ENCODE measurements at places on chromosomes 2 and 18.

GRCh38 chr2:111994042-111994441 is 61.0 kb upstream of the TMEM87B start:
- no peak overlapping the region for H3K27ac ChIP-seq
- no peak overlapping the region for H3K4me3 ChIP-seq
- peaks cover 53% of the 10 kb centered on the region for H3K36me3 ChIP-seq
- no peaks in the 10 kb centered on the region for H3K4me1 ChIP-seq
- no peak for DNase-seq

- peaks cover 37% of the 10 kb centered on the region for H3K4me1 ChIP-seq
- H3K27me3 ChIP-seq: no peaks in the 10 kb centered on the region
- peak; percentile 17 for DNase-seq
- no peak overlapping the region for H3K4me3 ChIP-seq
- H3K36me3 ChIP-seq: no peaks in the 10 kb centered on the region
Measured at GRCh38 chr2:30686000-30686399, 121.2 kb downstream of the CAPN13 start.

DNA sequence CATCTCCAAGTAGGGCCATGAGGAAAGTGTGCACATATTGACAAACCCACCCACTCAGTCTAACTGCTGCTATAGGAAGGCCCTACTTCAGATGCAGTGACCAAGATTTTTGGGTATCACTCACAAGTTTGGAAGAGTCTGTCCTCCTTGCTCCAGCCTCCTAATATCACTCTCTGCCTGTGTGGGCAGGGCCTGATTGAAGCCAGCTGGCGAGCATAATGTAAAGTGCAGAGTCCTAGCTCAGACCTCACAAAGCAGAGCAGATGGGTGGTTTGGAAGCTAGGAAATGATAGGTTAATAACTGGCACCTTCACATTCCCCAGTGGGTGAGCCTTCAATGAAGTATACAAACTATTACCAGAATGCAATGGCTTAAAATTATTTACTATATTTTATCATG is 11.2 kb upstream of the SULT1C3 start:
- H3K36me3 ChIP-seq: no peaks in the 10 kb centered on the region

GRCh38 chr2:108866041-108866440 is 79.5 kb downstream of the CCDC138 start:
- no peak overlapping the region for H3K4me3 ChIP-seq
- H3K27ac ChIP-seq: no peak overlapping the region
- no peaks in the 10 kb centered on the region for H3K36me3 ChIP-seq
- no peaks in the 10 kb centered on the region for H3K4me1 ChIP-seq

DNA sequence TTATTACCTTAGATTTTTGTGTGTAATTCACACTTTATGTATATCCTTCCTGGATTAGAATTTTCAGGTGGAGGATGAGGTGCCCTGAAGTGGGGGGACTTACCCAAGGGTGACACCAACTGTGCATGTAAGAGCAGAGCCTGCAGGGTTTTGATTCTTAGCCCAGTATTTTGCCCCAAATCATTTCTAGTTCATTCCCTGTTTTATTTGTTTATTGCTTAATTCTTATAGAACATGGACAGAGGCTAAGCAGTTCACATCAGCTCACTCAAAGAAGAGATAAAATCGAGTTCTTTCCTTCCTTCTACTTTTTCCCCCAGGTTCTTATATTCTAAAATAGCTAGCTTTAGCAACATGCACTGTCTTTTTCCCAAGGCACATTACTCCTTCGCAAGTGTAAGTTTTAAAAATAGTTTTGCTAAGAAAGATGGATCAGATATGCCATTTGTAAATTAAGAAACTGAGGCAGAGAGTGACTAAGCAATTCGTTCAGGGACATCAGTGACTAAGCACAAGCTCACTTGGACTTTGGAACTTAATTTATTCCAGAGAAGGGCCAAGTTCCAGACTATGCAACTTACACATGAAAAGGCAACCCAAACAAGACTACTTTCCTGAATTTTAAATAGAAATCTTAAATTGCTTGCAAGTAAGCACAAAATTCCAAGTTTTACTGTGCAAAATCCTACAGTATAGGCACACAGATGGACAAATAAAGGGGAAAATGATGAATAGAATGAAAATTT is 427.9 kb upstream of the POU3F3 start:
- H3K4me3 ChIP-seq: no peak overlapping the region
- no peaks in the 10 kb centered on the region for H3K27me3 ChIP-seq
- H3K36me3 ChIP-seq: no peaks in the 10 kb centered on the region

- no peak for DNase-seq
- H3K4me3 ChIP-seq: no peak overlapping the region
- H3K36me3 ChIP-seq: no peaks in the 10 kb centered on the region
- H3K27ac ChIP-seq: no peak overlapping the region
- no peaks in the 10 kb centered on the region for H3K27me3 ChIP-seq
Measured at GRCh38 chr2:9665898-9666297, 35.1 kb upstream of the YWHAQ start.

DNA sequence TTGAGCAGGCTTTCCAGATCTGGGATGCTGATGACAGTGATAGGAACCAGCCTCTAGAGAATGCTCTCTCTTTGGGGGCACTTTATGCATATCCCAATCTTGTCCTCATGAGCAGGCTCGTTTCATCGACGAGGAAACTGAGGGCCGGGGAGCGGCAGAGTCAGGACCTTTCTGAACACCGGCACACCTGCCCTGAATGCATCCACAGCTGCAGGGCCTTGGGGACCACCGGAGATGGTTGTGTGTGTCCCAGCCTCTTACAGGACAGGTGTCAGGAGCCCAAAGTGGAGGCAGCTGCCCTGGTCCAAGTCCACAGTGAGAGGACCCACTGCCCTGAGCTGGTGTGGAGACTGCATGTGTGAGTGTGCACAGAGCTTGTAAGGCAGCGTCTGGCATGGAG is 47.6 kb upstream of the FAHD2A start:
- no peaks in the 10 kb centered on the region for H3K27me3 ChIP-seq
- H3K27ac ChIP-seq: no peak overlapping the region
- H3K36me3 ChIP-seq: no peaks in the 10 kb centered on the region
- DNase-seq: peak; percentile 32

DNA sequence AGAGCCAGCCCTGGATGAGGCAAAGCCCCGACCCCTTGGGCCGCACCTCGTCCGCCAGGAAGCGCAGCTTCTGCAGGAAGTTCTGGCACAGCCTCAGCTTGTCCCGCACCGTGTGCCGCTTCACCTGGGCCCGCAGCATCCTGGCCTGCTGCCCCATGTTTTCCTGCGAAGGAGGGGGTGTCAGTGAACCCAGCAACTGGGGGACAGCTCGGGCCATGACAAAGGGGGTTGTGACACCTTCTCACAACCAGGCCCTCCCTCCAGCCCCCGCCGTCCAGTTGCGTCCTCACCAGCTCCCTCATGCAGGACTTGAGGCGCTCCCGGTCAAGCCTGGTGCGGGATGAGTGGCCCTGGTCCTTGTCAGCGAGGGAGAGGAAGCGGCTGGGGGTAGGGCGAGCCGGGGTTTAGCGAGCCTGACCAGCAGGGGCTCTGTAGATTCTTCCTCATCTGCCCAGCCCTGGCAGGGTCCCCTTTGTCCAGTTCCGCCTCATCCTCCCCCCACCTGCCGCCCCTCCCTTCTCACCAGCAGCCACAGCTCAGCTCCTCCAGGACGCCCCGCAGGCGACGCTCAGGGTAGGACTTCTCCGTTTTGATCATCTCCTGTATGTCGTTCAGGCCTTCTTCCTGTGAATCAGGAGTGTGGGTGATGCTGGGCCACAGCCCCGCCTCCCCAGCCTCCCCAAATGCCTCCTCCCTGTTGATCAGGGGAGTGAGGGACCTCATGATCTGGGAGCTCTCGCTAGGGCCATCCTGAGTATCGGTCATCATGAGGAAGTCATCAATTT is 606 bp downstream of the OTOF start:
- H3K4me3 ChIP-seq: no peak overlapping the region
- DNase-seq: no peak
- no peaks in the 10 kb centered on the region for H3K27me3 ChIP-seq
- H3K36me3 ChIP-seq: no peaks in the 10 kb centered on the region

- peaks cover 11% of the 10 kb centered on the region for H3K36me3 ChIP-seq
- peak overlapping the region; percentile 79 for H3K27ac ChIP-seq
- H3K4me3 ChIP-seq: no peak overlapping the region
- peak; percentile 56 for DNase-seq
- peaks cover 88% of the 10 kb centered on the region for H3K4me1 ChIP-seq
- no peaks in the 10 kb centered on the region for H3K27me3 ChIP-seq
Measured at GRCh38 chr2:239201884-239202283, 198.9 kb downstream of the HDAC4 start.

GRCh38 chr18:57931038-57931437 is 113.0 kb upstream of the NEDD4L start:
- DNase-seq: no peak
- H3K4me3 ChIP-seq: no peak overlapping the region
- H3K4me1 ChIP-seq: no peaks in the 10 kb centered on the region

GRCh38 chr2:147789720-147790119 is 55.1 kb upstream of the ACVR2A start:
- H3K4me3 ChIP-seq: no peak overlapping the region
- H3K36me3 ChIP-seq: no peaks in the 10 kb centered on the region
- DNase-seq: no peak
- peaks cover 6% of the 10 kb centered on the region for H3K4me1 ChIP-seq
- no peaks in the 10 kb centered on the region for H3K27me3 ChIP-seq
- H3K27ac ChIP-seq: no peak overlapping the region

DNA sequence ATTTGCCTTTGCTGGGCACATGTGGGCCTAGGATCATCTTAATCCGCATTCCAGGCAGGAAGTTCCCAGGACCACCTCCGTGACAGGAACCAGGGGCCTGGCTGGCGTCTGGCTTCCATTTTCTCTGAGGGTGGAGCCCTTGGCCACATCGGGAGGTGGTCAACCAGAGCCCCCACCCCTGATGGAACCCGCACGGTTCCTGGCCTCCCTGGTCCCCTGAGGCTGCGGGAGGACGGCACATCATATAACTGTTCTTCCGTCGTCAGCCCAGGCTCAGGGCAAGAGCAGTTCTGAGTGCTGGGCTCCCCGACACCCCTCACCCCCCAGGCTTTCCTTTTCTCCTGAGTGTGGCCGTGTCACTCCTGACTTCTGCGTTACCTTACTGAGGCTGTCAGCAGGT is 13.5 kb downstream of the ESPNL start:
- no peaks in the 10 kb centered on the region for H3K36me3 ChIP-seq

DNA sequence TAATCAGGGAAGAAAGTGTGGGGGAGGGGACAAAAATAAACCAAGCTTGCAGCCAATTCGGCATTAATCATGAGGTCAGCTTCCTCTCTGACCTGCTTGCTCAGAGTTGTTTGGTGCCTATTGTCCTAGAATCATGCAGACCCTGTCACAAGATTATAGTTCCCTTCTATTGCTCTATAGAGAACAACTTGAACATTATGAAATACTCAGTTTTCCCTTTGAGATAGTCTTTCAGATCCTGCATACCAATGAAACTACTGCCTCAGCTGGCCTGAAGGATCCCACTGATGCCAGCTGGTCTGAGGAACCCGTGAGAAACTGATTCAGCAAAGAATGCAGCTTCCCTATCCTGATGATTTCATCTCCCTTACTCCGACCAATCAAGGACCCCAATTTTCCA is 955 bp upstream of the BBS5 start:
- no peak overlapping the region for H3K27ac ChIP-seq
- H3K4me3 ChIP-seq: no peak overlapping the region
- no peaks in the 10 kb centered on the region for H3K36me3 ChIP-seq

- H3K27me3 ChIP-seq: no peaks in the 10 kb centered on the region
- no peaks in the 10 kb centered on the region for H3K36me3 ChIP-seq
- no peak overlapping the region for H3K4me3 ChIP-seq
Measured at GRCh38 chr2:181949047-181949446, 36.6 kb upstream of the PPP1R1C start.

GRCh38 chr18:987325-988186 is 82.9 kb downstream of the ADCYAP1 start:
- no peaks in the 10 kb centered on the region for H3K36me3 ChIP-seq
- H3K4me3 ChIP-seq: no peak overlapping the region
- DNase-seq: no peak

GRCh38 chr2:168211664-168212163 is 35.7 kb downstream of the STK39 start:
- no peaks in the 10 kb centered on the region for H3K36me3 ChIP-seq
- no peaks in the 10 kb centered on the region for H3K27me3 ChIP-seq
- no peak overlapping the region for H3K27ac ChIP-seq
- peaks cover 6% of the 10 kb centered on the region for H3K4me1 ChIP-seq
- H3K4me3 ChIP-seq: no peak overlapping the region

DNA sequence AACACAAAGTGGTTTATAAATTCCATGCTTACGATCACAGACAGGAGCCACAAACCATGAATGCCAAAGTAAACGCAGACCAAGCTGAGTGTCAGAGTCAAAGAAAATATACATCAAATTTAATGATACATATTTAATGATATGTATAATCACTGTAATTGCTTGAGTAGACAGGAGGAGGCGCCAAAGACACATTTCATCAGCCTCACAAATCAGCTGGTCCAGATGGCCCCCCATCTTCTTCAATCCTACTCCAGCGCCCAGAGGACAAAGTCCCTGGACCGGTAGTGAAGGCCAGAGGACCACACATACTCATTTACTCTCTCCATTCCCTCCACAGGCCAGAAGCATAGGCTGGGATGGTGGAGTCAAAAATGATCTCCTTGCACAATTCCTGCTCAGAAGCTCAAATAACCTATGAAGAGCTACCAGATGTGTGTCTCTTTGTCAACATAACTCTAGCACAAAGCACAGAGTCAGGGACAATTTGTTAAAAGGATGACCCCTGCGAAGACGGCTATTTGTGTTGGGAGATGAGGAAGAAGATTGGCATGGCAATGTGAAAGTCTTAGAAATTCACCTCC is 149.3 kb upstream of the PGAP1 start:
- DNase-seq: no peak
- no peak overlapping the region for H3K4me3 ChIP-seq
- no peaks in the 10 kb centered on the region for H3K36me3 ChIP-seq

DNA sequence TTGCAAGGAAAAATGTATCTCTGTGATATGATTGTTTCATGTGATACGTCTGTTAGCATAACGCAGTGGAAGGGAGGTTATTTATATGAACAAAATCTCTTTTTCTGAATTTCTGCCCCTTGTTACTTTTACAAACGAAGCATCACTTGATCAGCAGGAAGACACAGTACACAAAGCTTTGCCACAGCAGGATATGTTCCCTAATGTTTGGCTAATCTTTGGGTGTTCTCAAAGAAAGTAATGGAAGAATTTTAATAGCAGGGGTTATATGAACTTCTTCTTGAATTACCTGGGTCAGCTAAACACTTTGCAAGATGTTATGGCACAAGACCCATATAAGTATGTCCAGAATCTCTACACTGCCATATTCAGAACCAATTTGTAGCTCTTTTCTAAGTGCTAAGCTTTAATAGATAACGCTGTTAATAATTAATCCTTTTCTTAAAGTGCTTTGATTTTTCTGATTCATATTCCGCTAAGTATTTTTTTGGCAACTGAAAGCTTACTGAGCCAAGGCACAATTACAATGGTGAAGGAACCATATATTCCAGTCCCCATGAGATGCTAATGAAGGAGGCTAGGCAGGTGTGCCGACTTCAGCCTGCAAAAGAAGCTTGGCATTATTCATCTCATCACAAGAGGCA is 33.2 kb upstream of the TRIB2 start:
- H3K36me3 ChIP-seq: no peaks in the 10 kb centered on the region
- no peaks in the 10 kb centered on the region for H3K27me3 ChIP-seq
- peak overlapping the region; percentile 79 for H3K27ac ChIP-seq
- no peak for DNase-seq
- peak overlapping the region; percentile 25 for H3K4me3 ChIP-seq
